ENCODE measurements at places on chromosomes 12 and 14. TPM values are rescaled to one million over a fixed set of nuclear protein-coding genes. Genes with fewer than 3 reads are reported as not detected.

DNA sequence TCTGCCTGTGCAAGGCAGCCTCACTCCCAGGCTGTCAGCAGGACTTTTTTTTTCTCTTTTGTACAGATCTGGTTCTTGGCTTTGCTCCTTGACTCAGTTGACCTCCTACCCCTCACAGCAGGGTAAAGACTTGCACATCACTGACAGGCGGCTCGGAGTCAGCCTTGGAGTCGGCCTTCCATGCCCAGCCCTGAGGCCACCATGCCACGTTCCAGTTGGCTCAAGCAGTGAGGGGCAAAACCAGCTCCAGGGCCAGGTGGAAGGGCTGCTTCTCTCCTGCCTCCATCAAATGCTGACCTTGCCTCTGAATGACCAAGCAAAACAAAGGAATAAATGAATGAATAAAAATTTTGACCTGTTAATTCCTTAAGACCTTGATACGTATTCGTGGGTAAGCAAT lies 27.6 kb downstream of the JAG2 start:
- DNase-seq: no peak

- no peak for DNase-seq
Measured at GRCh38 chr12:25384038-25384892, 133.5 kb upstream of the KRAS start.

- peak; percentile 80 for DNase-seq
Measured at GRCh38 chr12:108839018-108839889, 18.1 kb downstream of the SSH1 start.

GRCh38 chr12:54378796-54379397 lies 5.6 kb downstream of the ZNF385A start:
- no peak for DNase-seq

- no peak for DNase-seq
Measured at GRCh38 chr14:96538990-96539317, 36.8 kb downstream of the PAPOLA start.

DNA sequence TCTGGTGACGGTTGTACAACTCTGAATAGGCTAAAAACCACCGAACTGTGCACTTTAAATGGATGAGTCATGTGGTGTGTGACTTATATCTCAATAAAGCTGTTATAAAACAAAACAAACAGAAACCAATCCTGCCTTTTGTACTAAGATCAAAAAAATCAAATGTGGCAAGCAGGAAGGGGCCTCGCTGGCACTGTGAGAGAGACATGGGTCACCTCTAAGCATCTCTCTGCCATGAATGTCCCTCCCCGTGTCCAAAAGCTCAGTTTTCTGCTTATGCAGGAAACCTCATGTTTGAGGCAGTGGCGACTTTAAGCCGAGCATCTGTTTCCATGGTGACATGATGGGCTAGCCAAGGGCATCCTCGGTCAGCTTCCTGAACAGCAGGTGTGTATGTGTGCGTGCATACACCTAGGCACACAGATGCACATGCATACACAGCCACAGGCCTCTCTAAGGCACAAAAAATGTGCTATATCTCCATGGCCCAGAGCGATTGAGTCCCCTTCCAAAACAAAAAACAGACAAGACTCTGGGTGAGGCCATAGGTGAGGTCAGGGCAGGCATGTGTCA lies 44.4 kb downstream of the ARL6IP4 start:
- DNase-seq: no peak

- DNase-seq: no peak
Measured at GRCh38 chr12:117034701-117035151, 64.5 kb downstream of the TESC start.

DNA sequence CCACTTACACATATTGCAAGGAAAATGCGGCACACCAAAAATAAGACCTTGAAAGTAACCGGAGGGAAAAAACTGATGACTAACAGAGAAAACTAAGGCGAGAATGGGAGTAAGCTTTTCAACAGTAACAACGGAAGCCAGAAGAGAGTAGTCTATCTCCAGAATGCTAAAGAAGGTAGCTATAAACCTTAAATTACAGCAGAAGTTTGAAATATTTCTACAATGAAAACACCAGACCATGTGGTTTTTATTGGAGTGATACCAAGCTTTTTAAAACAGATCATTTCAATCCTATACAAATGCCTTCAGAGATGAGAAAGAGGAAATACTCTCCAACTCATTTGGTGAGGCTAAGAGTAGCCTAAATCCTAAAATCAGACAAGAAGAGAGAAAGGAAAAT lies 209.5 kb downstream of the ANO6 start:
- DNase-seq: no peak

DNA sequence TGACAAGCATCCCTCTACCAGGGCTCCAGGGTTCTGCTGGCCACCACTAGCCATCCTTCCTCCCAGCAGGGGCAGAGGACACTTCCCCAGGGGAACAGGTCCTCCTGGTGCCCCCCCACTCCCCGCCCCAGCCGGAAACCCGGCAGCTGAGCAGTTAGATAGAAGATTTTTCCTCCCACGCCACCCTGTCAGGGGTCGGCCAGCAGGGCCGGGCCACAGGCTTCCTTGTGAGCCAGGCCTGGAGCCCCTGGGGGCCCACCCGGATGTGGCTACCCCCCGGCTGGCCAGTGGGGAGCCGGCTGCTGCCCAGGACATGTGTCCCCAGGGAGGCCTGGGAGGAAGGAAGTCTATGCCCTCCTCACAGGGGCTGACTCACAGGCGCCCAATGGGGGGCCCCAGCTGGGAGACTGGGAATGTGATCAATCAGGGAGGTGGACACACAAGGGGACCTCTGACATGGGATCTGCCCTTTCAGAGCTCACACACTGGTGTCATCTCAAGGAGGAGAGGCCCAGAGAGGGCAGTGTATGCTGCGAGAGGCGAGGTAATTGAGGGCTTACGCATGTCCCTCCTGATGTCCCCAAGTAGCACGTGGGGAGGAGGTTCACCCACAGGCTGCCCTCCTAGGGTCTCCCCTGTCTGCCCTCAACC lies 4.2 kb downstream of the SH2B3 start:
- DNase-seq: no peak

RNF212B gene
- not detected for total RNA-seq

SPX gene
- total RNA-seq: 8.3 TPM
